ENCODE measurements at places on chromosomes 4 and X.

DNA sequence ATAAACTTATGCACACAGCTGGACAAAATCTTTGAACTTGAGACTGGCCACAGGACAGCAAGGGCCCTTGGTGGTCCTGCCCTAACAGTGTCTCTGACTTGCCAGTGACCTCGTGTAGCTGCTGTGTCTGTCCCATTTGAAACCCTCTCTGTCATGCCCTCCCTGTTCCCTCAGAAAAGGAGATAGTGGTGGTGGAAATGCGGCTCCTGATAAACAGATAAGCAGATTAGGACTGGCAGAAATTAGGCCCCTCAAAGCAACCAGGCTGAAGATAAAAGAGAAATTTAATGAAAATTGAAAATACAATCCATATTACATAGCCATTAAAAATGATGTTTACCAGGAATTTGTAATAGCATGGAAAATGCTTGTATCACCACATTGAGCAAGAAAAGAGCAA is 136.6 kb upstream of the ATP6AP2 start:
- no peak for DNase-seq

- no peak for DNase-seq
These were observed 557 bp upstream of the USP38 start for GRCh38 chr4:143184217-143184502.

- DNase-seq = no peak
These were observed 204.1 kb upstream of the FAM47C start for GRCh38 chrX:36804066-36804465.

DNA sequence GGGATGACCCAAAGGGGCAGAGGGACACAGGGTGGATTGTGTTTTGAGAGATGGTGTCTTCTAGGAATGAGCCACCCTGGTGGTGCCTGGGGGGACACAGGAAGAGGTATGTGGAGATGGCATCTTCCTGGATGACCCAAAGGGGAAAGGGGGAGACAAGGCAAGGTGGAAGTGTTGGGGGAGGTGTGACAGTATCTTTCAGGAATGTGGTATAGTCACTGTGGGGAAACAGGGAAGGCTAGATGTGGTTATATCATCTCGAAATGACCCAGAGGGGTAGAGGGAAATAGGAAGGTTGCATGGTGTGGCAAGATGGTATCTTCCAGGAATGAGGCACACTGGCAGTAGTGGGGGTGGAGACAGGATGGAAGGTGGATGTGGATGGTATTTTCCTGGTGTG is 62.9 kb downstream of the MAOA start:
- no peak for DNase-seq

GRCh38 chr4:39255266-39255665 is 72.9 kb downstream of the WDR19 start:
- DNase-seq = no peak

- DNase-seq = no peak
These were observed 13.8 kb upstream of the ATOH1 start for GRCh38 chr4:93814722-93815121.

- no peak for DNase-seq
These were observed 2.9 kb downstream of the GYG2 start for GRCh38 chrX:2831471-2832228.

Data from activated CD8-positive, alpha-beta memory T cell treated with anti-CD3 and anti-CD28 coated beads for 1 hour (primary cell).